ENCODE measurements at places on chromosomes 6 and 20.

- DNase-seq: no peak
Observed at GRCh38 chr20:24827603-24828295, 121.3 kb upstream of the CST7 start.

DNA sequence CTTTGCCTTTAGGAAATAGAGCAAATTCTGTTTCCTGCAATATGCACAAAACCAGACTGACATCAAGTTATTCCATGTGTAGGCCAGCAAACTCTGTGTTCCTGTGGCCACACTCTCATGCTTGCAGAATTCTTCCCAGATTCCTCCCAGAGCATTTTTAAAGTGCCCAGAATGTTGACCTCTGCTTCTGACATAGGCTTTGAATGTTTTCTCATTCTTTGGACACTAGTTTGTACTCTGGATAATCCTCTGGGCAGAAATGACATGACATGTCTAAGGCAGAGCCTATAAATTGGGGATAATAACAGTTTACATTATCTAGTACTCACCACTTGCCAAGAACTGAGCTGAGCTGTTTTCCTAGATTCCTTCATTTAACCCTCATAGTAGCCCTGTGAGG lies 9.2 kb upstream of the EFHC1 start:
- no peak for DNase-seq

DNA sequence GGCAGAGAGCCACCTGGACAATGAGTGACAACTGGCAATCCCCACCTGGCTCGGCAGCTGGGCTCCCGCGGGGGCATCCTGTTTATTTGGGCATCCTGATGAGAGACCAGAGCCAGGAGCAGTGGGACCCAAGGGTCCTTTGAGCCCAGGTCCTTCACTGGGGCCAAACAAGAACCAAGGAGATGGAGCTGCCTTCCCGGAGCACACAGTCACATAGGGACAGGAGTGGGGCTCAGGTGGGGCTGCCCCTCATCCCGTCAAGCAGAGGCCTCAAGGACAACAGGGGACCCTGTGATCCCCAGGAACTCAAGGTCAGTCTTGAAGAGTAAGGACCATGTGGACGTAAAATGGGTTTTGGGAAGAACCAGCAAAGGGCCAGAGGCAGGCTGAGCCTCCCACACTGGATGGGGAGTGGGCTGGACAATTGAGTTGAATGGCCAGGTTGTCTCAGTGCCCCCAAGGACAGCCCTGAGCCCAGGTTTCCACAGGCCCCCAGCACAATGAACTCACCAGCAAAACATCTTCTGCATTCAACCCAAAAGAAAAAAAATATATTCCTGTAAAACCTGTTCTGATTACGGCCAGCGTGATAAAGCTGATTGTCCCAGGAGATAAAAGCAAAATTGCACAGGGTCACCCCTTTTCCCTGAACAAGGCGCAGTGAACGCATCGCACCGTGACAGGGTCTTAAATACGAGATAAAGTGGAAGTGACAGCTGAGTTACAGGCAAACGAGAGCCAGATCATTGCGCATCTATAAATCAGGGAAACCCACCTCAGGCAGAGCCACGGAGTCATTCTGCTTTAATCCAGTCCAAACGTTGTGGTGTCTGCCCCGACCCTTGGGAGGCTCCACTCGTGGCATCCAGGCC lies 86.2 kb downstream of the ANKRD60 start:
- no peak for DNase-seq

DNA sequence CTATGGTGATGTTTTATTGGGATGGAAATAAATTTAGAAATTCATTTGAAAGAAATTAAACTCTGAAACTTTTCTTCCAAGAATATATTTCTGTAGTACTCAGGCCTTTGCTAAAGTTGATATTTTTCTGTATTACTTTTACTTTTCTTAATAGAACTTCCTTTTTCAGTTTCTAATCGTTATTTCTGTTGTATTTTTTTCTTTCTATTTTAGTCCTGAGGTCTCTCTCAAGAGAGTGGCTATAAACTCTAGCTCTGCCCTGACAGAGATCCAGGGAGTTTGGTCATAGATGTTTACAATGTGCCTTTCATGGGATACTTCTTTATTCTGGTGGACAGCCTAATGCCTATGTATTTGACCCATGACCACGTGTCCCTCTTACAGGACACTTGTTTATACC lies 51.0 kb downstream of the OR2B6 start:
- no peak for DNase-seq

DNA sequence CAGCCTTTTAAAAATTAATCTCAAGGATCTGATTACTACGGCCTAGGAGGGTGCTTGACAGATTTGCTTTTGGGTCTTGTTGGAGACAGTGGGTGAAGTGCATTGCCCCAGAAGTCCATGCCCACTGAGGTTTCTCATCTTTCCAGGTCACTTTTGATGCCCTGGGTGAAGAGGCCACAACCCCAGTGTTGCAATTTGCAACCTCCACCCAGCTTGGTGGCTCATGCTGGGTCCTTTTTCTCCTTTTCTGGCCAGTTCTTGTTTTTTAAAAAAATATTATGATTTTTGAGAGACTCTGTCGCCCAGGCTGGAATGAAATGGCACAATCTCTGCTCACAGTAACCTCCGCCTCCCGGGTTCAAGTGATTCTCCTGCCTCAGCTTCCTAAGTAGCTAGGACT lies 9.4 kb downstream of the STX11 start:
- no peak for DNase-seq

GRCh38 chr6:75818098-75818855 lies 69.2 kb downstream of the MYO6 start:
- no peak for DNase-seq

DNA sequence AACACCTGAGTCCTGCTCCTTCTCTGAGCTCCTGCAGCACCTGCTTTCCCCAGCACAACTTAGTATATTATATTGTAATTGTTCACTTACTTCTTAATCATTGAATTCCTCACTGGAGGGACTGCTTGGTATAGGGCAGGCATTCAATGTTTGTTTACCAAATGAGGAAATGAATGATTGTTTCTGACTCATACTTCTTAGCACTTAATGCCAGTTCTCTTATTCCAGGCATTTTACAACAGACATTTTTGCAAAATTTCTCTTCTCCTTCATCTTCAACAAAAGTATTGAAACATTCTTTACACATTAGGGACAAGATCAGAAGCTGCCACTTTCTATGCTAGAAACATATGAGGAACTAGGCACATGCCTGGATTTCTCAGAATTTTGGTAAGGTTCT lies 119.4 kb downstream of the TBX18 start:
- DNase-seq: no peak

DNA sequence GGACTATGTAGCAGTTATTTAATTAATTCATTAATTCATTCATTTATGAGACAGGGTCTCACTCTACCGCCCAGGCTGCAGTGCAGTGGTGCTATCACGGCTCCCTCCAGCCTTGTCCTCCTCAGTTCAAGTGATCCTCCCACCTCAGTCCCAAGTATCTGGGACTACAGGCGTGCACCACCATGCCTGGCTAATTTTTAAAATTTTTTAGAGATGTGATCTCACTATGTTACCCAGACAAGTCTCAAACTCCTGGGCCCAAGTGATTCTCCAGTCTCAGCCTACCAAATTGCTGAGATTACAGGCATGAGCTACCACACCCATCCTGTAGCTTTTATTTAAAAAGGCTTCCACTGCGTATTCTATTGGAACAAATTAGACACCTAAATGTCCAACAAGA lies 23.4 kb downstream of the SRPK1 start:
- no peak for DNase-seq

DNA sequence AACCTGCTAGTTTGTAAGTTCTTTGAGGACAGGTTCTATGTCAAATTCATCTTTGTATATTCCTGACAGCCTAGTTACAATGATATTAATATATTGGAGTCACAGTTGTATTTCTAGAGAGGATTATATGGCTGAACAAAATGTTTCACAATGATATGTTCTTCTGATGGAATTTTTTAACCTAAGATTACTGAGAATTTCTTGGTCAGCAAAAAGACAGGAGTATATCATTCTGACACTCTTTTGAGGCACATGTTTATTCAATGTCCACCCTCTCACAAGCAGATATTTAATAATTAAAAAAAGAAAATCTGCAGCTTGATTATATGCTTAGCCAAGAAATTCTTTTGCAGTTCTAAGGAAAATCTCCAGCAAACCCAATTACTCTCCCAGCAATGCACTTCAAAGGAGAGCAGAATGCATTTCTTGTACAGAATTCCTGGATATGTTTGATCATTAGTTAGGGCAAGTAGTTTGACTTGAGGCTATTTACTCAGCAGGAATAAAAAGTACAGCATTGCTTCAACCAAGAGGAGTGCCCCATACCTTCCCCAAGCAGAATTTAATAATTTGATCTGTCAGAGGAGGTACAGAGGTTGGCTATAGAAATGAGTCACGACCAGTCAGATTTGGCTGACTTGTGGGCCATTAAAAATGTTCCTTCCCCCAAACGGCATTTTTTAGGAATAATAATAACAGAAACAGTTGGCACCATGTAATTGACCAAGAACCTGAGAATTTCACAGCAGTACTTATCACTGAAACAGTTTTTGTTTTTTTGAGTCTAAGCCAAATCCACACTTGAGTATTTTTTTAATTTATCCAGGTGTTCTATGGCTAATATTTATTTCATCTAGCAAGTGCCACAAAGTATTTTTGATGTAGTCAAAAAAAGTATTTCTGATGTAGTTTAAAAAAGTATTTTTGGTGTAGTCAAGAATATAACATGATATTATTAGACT lies 508.1 kb upstream of the FLRT3 start:
- DNase-seq: no peak
